ENCODE measurements at places on chromosomes 12 and 14.

DNA sequence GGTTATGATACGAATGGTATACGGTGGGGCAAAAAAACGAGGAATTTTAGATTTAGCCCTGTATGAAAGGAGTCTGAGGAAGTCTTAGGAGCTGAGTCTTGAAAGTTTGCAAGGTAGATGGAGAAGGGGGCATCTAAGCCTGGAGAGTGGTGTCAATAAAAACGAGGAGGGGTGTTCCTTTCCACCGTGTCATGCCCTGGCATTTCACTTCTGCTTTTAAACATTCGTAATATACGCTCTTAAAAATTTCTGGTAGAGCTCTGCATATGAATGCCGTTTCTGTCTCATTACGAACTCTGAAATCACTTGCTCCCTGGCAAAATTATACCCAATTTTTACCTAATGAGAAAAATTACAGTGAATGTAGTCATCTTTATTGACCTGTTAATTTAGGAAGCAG is 170.2 kb downstream of the ERC1 start:
- DNase-seq = no peak

- no peak for DNase-seq
Observed at GRCh38 chr14:34718750-34719304, 4.4 kb upstream of the CFL2 start.

DNA sequence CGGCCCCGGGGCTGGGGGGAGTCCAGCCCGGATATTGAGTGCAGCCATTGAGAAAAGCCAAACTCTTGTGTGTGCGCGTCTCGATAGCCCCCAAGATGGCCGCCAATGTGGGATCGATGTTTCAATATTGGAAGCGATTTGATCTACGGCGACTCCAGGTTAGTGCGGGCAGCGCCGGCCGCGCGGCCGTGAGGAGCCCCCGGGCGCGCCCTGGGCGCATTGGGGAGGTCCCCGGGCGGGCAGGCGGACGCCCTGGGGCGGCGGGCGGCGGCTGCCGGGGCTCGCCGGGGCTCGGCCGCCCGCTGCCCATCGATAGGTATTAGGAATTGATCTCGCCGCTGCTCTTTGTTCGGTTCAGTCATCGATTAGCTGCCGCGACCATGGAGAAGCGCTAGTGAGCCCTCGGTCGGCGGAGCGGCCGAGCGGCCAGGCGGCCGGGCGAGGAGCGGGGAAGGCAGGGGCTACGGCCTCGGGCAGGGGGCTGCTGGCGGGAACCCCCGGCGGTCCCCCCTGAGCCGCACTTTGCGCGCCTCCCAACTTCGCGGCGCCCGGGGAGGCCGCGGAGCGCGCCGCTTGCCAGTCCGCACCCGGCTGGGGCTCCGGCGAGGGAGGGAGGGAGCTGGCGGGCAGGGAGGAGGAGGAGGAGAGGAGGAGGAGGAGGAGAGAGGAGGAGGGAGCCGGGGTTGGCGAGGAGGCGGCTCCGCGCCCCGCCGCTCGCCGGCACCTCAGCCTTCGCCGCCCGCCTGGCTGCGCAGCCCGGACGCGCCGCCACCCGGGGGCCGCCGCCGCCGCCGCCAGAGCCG is 113.9 kb upstream of the MYL2 start:
- DNase-seq = peak; percentile 30

DNA sequence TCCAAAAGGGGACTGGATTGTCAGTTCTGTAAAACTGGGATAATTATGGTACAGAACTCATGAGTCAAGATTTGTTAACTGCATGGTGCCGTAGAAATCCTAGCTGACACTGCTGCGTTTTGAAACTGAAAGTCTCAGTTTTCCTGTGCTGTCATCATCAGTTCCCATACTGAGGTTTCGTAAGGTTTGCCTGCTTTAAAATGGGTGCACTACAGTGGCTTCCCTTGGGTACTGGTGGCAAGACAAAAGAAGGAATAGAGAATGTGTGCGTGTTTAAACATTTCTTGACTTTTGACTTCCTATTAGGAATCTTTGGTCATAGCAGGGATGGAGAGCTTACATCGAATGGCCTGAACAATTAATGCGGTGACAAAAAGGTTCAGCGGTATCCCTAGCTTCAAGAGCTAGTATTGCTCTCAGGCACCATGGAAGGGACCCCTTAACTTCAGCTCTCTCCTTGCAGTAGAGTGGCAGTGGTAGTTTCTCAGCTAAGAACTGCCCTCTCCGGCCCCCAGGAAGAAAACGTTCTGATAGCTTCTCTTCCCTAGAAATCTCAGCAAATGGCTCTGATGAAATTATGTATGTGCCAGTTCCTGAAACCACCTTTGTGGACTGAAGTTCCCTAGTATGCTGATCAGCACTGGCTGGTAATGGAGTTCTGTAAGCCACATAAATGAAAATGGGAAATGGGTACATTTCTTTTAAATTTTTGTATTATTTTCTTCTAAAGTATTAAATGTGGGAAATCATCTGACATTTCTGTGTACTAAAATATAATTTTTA is 28.9 kb downstream of the ANO6 start:
- no peak for DNase-seq

DNA sequence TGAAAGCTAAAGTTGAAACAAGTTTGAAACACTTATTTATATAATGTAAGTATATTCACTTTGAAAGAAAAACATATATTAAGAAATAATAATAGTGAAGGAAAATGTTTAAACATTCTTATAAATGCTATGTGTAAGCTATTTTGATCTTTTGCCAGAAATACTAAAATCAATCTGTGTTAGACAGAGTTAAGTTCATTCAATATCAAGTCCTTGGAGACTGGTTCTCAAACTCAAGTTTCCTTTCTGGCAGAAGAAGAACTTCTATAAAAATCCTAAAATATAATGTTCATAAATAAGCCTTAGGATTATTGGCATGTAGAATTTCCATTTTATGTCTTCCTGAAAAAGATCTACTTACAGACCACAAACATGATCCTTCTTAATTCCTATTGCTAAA is 45.3 kb downstream of the TAOK3 start:
- DNase-seq = no peak

DNA sequence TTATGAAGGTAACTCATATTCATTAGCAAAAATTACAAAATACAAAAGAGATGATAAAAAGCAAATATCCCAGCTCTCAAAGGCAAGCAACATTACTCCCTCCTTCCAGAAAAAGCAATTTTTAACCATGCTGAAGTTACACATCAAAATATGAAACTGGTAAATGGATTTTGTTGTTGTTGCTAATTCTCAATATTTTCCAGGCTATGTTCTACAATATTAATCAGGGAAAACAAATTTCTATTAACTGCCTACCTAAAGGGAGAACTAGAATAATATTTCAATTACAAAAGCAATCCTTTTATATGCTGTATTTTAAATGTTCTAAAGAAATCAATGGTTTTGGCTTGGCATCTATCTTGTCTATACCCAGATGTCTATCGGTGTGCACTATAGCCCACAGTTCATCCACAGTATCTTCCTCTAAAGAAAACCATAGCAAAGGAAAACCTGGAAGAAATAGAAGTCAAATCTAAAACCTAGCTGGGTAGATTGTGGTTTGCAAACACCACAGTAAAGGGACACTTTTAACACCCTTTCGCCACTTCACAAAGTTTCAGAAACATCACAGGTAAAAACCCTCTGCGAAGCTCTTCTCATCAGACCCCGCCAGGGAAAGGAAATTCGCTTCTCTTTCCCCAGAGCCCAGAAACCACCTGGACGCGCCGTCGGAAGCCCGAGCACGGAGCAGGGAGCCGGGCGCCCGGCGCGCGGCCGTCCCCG is 32.0 kb downstream of the TC2N start:
- no peak for DNase-seq

- DNase-seq = no peak
Observed at GRCh38 chr12:121770388-121770787, 23.1 kb downstream of the RHOF start.

DNA sequence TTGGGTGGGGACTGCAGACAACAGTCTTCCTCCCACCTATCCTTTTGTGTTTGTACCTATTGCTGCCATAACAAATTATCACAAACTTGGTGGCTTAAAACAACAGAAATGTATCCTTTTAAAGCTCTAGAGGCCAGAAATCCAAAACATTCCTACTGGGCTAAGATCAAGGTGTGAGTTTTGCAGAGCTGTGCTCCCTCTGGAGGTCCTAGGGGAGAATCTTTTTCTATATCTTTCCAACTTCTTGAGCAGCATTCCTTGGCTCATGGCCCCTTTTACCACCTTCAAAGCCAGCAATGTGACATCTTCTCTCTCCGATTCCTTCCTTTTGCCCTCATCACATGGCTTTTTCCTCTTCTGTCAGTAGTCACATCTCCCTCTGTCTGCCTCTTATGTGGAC is 190.6 kb downstream of the TTC8 start:
- DNase-seq = no peak

DNA sequence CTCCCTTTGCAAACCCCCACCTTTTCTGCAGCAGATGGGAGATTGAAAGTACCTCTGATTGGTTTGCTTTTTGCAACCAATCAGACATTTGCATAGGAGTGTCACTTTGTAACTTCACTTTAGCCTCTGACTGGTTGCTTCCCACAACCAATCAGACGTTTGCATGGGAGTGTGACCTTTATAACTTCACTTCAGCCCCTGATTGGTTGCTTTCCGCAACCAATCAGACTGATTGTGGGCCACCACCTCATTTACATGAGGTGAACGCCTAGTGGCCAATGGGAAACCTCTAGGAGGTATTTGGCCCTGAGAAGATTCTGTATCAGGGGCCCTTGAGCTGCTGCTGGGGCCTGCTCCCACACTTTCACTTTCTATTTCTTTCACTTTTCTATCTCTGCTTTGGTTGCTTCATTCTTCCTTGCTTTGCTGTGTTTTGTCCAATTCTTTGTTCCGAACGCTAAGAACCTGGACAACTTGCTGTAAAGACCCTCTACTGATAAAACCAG is 106.0 kb upstream of the PRICKLE1 start:
- DNase-seq = no peak

- DNase-seq = no peak
Observed at GRCh38 chr14:101175731-101176534, 272.4 kb upstream of the RTL1 start.

- no peak for DNase-seq
Observed at GRCh38 chr14:69713209-69713781, 53.6 kb upstream of the SRSF5 start.

DNA sequence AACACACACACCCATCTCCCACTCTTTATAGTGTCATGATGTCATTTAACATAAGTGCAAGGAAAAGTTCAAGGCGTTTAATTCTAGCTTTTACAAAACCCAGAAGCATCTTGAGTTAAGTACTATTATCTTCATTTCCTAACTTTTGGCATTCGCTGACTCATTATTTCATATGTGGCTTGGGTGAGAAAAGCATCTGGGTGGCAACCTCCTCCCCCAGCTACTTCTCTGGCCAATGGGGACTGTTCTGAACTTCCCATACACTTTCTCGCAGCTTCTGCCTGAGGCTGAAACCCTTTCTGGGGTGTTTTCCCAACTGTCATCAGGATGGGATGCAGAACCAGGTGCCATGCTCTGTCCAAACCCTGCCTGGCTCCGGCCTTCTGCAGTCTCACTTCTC is 2.8 kb upstream of the MARK3 start:
- no peak for DNase-seq

- DNase-seq = no peak
Observed at GRCh38 chr12:132353811-132354210, 24.4 kb upstream of the GALNT9 start.

DNA sequence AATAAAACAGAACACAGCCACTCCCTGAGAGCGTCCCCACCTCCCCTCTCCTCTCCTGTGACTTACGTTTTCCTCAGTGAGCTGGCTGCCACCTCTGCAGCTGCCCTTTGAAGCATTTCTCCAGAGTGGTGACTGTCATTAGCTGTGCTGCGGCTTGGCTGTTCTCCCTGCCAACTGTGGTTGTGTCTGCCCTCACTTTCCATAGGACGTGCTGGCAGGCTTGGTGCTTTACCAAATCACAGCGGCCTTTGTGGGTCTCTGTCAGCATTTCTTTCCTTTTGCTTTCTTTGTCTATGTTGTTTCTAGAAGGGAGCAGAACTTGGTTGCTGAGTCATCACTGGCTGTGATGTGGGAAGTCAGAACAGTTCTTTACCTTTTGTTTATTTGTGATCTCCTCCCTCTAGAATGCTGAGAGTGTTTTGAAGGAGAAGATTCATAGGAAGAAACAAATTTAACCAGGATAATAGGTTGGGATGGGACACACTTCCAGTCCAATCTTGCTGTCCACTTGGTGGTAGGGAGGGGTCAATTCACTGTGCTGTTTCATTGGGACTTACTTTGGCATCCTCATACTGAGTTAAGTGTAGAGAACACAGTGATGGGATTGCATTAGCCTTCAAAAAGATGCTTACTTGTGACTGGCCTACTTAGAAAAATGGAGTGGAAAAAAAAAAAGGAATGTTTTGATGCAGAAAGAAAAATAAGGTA is 88.2 kb downstream of the TMX1 start:
- no peak for DNase-seq

- DNase-seq = no peak
Observed at GRCh38 chr12:1926251-1926657, 7.8 kb upstream of the CACNA2D4 start.

DNA sequence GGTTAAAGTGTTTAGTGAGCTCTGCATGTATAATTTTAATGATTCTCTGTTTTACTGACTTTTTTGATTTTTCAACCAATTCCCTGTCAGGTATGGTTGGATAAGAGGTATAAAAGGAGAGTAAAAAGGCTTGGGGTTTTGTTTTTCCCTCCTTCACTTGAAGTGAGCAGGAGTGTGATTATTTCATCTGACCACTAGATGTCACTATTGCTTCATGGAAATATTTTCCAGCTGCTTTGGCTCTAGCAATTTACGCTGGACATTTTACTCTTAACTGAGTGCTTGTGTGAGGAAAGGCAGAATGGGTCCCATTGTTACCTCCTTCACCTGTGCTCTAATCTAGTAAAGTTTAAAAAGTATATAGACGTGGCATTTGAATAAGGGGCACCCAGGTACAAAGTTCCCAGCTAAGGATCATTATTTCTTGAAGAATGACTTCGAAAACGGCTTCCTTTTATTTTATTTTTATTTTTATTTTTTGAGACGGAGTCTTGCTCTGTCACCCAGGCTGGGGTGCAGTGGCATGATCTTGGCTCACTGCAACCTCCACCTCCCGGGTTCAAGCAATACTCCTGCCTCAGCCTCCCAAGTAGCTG is 66.5 kb downstream of the TBC1D30 start:
- peak; percentile 76 for DNase-seq

- no peak for DNase-seq
Observed at GRCh38 chr14:85239791-85240190, 290.2 kb upstream of the FLRT2 start.

DNA sequence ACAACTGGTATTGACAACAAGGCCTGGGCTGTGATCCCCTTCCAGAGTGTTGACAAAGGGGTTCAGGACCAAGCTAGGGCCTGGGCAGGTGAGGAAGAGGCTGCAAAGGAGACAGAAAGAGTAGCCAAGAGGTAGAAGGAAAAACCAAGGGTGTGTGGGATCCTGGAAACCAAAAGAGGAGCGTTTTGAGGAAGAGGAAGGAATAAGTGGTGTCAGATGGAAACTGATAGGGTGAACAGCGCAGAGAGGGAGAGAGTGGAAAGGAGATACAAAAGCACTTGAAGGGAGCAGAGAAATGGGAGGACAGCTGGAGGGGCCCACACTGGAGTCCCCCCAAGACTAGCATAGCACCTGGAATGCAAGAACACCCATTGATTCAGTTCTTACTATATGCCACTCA is 8.3 kb upstream of the HVCN1 start:
- no peak for DNase-seq

Measured in left kidney (tissue), 8 donors.